ENCODE measurements at places on chromosomes 1 and 21. TPM values are rescaled to one million over a fixed set of nuclear protein-coding genes. Genes with fewer than 3 reads are reported as not detected.

DNA sequence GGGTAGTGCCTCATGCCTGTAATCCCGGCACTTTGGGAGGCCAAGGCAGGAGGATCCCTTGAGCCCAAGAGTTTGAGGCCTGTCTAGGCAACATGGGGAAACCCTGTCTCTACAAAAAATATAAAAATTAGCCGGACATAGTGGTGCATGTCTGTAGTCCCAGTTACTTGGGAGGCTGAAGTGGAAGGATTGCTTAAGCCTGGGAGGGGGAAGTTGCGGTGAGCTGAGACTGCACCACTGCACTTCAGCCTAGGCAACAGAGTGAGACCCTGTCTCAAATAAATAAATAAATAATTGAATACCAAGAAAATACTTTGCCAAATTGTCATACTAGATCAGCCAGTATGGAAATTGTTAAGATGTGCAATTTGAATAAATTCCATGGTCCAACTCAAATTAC, 5.9 kb upstream of the RBBP5 start:
- DNase-seq = no peak

GRCh38 chr1:61053712-61054600, 28.4 kb upstream of the NFIA start:
- no peak for DNase-seq

DNA sequence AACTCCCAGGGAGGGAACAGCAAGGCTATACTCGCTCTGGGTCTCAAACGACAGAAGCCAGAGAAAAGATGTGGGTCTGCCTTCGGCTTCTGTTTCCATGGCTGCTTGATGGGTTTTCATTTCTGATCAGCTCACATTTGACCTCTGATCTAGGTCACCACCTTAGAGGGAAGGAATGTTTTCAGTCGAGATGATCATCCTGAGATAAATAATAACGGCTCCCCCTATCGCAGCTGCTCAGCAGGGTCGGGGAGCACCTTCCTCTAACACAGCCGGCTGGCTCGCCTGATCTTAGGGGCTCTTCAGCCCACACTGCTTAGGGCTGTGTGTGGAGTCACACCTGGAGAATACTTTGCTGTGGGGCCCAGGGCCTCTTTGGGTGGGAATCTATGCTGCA, 53.1 kb upstream of the ZNF648 start:
- no peak for DNase-seq

GRCh38 chr1:25932321-25932720, 26.1 kb upstream of the STMN1 start:
- no peak for DNase-seq

GRCh38 chr1:233240829-233241682, 54.5 kb downstream of the PCNX2 start:
- peak; percentile 72 for DNase-seq

DNA sequence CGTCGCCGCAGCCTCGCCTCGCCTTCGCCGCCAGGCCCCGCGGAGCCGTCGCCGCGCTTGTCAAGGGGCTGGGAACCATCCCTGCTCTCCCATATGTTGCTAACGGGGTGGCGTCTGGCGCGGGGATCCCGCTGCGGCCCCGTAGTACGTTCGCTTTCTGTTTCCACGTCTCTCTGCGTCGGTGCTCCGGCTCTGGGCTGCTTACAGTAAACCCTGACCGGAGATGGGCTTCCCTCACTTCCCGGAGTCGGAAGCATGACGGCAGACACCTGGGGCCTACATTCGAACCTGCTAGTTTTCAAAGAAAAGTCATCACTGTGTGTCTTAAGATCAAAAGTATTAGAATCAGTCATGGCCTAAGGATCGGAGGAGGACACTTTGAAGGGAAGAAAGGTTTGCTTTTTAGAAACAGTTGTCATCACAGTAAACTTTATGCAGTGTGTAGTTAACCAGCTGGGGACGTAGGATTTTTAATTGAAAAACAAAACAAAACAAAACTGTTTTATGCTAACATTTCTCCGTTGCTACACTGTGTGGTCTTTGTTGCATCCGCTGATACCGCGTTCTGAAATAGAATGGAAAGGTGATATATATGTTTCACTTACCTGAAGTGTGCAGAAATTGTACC, 69.0 kb downstream of the SLC35A3 start:
- DNase-seq = peak; percentile 86

DNA sequence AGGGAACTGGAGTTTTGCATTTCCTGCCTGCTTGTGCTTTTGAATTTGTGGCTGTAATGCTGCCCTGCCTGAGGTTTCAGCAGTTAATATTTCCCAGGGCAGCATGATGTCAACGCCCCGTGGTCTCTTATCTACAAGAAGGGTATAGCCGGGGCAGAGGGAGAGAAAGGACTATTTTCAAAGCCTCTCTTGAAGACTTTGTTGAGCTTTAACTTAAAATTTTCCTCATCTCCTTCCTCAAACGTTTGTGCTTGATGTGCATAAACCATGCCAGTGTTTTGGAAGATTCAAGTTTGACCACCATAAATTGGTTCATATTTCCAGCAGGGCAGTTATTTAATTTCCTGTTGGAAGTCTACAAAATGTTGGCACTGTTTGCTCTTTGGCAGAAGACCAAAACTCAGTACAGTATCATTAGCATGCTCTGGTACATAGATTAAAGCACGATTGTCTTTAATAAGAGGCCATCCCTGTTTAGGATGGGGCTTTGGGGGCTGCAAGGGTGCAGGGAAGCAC, 43.4 kb downstream of the ROR1 start:
- peak; percentile 27 for DNase-seq

The SMYD2 gene
- 147 TPM for total RNA-seq

The OR2T35 gene
- total RNA-seq = not detected

The JUN gene
- total RNA-seq = 48.4 TPM

The FAM177B gene
- total RNA-seq = not detected

The INAVA gene
- not detected for total RNA-seq

The MFAP2 gene
- total RNA-seq = 25.6 TPM
